Iris pigment epithelial cell (primary cell): ENCODE measurements at places on chromosomes 13 and 19.

GRCh38 chr13:97621631-97622030 lies 187.7 kb downstream of the RAP2A start:
- DNase-seq, result no peak

- DNase-seq, result no peak
These were observed 977.5 kb upstream of the SPRY2 start for GRCh38 chr13:81318231-81319019.

- peak; percentile 3 for DNase-seq
These were observed 17.3 kb downstream of the ZNF229 start for GRCh38 chr19:44430956-44431355.

GRCh38 chr19:14061081-14061749 lies 661 bp downstream of the PALM3 start:
- DNase-seq, result no peak

- no peak for DNase-seq
These were observed 512.6 kb downstream of the KLF5 start for GRCh38 chr13:73571376-73571775.

DNA sequence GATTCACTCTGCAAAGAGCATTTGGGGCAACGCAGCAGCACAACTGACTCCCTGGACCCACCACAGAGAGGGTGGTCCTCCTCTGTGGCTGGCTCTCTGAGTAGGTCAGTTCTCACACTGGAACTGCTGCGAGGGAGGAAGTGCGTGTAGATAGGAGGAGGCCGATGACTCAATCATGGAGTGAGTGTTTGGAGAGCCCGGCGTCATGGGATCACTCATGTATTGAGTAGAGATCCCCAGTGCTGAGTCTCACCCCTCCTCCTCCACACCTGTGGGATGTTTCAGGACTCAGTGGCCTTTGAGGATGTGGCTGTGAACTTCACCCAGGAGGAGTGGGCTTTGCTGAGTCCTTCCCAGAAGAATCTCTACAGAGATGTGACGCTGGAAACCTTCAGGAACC lies 8.9 kb downstream of the ZNF101 start:
- DNase-seq, result no peak

GRCh38 chr13:27928353-27928804 lies 8.6 kb downstream of the PDX1 start:
- DNase-seq, result no peak

- no peak for DNase-seq
These were observed 34.4 kb upstream of the FXYD3 start for GRCh38 chr19:35081201-35081600.

- DNase-seq, result peak; percentile 56
These were observed 165.5 kb downstream of the TBC1D4 start for GRCh38 chr13:75316427-75316826.

DNA sequence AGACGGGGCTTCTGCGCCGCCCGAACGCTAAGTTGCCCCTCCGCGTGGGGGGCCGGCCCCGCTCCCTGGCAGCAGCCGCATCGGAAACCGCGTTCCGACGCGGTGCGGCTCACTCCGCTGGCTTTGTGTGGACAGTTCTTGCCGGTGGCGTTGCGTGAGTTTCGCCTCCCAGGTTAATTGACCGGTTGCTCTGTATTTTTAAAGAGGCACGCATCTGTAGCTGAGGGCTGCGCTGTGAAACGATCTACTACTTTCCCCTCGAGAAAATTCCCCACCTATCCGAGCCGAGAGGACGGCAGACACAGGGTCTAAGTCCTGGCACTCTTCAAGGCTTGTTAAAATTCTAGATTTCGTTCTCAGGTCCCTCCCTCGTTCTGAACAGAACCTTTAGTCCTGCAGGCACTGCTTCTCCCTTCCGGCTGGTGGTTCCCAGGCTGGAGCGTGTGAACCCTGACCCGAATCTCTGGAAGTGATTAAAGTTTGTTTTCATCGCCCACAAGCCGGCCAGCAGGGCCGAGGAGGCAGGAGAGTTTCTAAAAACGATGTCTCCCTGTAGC lies 933 bp downstream of the ARHGEF7 start:
- peak; percentile 18 for DNase-seq

GRCh38 chr13:92573467-92574057 lies 653.0 kb upstream of the GPC6 start:
- peak; percentile 6 for DNase-seq

DNA sequence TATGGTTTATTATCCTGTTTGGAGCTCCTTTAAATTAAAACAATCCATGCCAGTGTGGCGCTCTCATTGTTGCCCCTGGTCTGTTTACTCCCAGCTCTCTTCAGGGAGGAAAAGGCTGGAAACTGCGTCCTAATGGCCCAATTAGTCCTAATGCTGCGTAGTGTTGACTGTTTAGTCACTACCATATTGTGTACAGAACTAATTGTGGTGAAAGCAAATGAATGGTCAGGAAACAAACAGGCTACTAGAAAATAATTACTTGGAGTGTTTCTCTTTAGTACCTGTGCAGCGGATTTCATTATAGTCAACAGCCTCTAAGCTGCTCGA lies 54.5 kb upstream of the MTIF3 start:
- no peak for DNase-seq

- no peak for DNase-seq
These were observed 171.5 kb upstream of the CSNK1A1L start for GRCh38 chr13:37277007-37277406.

- no peak for DNase-seq
These were observed at the start of gene RGL3 for GRCh38 chr19:11418549-11419506. Gene RGL3, minus strand, starts transcription at chr19:11419314. Its CDS starts 36 bp downstream, at chr19:11419278.

DNA sequence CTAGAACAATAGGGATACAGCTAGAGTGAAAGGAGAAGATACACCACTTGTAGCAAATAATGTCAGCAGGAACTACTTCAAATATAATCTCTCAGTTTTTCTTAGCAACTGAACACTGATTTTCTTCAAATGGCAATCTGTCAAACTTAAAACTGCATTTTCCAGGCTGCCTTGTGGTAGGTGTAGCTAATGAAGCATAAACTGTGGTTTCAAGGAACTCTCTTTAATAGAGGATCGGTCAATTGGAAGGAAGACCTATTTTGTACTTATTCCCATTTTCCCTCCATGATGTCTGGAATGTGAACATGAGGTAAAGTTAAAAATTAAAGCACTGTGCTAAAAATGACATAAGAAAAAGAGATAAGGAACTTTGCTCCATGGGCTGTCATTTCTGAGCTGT lies 1261.9 kb downstream of the PCDH17 start:
- peak; percentile 2 for DNase-seq

GRCh38 chr13:30020726-30021312 lies 170.4 kb upstream of the UBL3 start:
- no peak for DNase-seq

DNA sequence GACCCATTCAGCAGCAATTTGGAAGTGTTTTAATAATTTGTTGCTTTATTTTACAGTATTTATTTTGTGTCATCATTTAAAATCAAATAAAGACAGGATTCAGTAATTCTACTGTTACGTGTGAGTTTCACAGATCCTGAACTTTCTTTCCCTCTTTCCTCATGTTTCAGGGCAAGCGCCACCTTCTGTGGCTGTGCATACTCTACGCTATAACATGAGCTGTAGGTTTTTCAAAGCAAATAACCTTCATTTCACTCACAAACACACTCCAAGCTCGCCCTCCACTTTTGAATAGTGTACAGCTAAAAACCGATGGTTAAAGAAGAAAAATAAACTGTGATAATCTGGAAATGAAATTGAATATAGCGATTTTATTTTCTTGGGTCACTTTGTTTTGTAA lies 753.3 kb downstream of the OLFM4 start:
- DNase-seq, result no peak

GRCh38 chr19:2604747-2605329 lies 97.7 kb downstream of the GNG7 start:
- DNase-seq, result no peak

DNA sequence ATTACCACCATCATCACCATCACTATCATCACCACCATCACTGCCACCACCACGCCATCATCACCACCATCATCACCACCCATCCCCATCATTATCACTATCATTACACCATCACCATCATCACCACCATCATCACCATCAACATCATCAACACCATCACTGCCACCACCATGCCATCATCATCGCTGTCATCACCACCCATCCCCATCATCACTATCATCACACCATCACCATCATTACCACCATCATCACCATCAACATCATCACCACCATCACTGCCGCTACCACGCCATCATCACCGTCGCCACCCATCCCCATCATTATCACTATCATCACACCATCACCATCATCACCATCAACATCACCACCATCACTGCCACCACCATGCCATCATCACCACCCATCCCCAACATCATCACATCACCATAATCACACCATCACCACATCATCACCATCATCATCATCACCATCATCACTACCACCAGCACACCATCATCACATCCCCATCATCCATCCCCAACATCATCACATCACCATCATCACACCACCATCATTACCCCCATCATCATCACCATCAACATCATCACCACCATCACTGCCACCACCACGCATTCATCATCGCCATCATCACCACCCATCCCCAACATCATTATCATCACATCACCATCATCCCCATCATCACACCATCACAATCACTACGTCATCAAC lies 61.7 kb downstream of the TUBGCP3 start:
- DNase-seq, result no peak

GRCh38 chr19:38506723-38507550 lies 73.4 kb downstream of the RYR1 start:
- peak; percentile 5 for DNase-seq

GRCh38 chr19:2027361-2027760 lies 11.8 kb upstream of the BTBD2 start:
- DNase-seq, result peak; percentile 80

DNA sequence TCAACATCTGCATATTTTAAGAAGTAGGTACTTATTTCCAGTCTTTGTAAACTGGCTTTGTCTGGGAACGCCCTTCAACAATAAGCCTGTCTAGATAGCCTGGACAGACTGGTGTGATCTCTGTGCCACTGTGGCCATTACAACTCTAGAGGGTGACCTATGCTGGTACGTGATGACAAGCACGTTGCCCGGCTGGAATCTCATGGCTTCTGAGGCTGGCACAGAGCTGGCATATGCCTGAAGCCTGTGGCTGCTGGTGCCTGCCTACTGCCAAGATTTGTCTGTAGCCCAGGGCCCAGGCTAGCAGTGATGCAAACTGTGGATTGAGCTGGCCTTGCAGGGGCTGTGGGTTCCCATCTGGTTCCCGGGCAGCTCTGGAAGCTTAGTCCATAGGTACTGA lies 34.0 kb downstream of the IGFL3 start:
- no peak for DNase-seq

- DNase-seq, result no peak
These were observed 21.6 kb downstream of the PCDH9 start for GRCh38 chr13:67208552-67208951.

GRCh38 chr13:35789335-35790165 lies 313.1 kb upstream of the MAB21L1 start:
- DNase-seq, result peak; percentile 67

DNA sequence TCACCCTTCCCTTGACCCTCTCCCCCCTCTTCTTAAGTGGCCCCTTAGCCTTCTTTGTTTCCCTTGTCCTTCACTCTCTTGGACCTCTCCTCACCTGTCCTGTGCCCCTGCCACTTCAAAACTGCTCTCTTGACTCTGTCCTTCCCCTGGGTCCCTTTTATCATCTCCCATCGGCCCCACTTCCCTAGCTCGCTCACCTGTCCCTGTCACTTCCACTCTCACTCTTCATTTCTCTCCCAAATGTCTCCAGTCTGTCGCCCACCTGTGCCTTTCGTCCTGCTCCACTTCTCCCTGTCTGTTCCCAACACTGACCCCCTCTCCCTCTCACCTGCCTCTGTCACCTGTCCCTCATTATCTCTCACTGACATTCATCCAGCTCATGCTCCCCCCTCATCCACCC lies 699 bp downstream of the IFNL1 start:
- no peak for DNase-seq

GRCh38 chr19:52196256-52196967 lies 6.6 kb downstream of the PPP2R1A start:
- no peak for DNase-seq

DNA sequence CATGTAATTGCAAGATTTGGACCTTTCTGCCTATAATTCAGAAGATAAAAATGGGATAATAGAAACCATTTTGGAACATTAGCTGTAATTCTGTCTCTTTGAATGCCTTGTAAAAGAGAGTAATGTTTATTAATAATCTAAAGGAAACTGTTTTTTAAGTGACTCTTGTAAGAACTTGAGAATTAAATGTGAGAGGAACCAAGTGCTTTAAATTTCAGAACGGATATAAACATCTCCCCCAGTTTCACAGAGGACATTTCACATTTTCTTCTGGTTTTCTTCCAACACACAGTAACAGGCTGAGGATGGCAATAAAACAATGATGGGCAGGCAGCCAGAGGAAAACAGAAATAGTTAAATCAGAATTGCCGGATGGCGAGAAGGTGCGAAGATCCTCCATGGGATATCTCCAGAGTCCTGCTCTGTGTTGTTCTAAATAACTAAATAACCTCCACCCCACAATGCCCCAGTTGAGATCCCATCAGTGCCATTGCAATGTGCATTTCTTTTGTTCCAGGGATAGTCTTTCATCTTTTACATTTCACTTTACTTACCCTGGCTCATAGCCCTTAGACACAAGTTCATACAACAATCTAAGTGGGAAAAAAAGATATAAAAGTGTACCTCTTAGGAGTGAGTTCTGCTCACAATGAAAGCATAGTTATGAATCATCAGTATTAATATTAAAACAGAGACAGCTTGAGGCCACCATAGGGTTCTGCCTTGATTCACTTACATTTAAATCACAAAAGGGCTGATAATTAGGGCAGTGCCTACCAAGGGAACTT lies 73.3 kb downstream of the TNFRSF19 start:
- DNase-seq, result no peak

DNA sequence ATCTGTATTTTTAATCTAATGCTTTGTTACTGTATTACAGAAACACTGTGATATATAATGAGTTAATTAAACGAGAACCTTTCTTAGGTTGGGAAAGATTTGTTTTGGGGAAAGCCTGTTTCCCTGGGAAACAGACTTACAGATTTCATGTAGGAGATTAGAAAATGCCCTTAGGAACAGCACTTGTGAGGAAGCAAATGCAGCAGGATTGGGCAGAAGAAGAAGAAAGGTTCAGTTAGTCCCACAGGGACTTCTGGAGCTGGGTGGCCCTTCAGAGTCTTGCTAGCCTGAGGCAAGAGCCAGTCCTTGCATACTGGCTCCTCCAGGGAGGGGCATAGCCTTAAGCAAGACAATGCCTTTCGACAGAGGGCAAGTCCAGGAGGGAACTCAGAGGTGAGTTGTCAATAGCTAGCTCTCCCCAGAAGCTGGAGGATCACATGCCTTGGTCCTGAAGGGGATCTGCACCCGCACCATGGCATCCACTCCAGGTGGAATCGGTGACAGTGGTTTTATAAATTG lies 36.8 kb downstream of the N4BP2L1 start:
- no peak for DNase-seq

- no peak for DNase-seq
These were observed 71.4 kb downstream of the SLC15A1 start for GRCh38 chr13:98681049-98681448.
